NCI-H1105 (cell line): ENCODE measurements at places on chromosomes 5 and 9.

DNA sequence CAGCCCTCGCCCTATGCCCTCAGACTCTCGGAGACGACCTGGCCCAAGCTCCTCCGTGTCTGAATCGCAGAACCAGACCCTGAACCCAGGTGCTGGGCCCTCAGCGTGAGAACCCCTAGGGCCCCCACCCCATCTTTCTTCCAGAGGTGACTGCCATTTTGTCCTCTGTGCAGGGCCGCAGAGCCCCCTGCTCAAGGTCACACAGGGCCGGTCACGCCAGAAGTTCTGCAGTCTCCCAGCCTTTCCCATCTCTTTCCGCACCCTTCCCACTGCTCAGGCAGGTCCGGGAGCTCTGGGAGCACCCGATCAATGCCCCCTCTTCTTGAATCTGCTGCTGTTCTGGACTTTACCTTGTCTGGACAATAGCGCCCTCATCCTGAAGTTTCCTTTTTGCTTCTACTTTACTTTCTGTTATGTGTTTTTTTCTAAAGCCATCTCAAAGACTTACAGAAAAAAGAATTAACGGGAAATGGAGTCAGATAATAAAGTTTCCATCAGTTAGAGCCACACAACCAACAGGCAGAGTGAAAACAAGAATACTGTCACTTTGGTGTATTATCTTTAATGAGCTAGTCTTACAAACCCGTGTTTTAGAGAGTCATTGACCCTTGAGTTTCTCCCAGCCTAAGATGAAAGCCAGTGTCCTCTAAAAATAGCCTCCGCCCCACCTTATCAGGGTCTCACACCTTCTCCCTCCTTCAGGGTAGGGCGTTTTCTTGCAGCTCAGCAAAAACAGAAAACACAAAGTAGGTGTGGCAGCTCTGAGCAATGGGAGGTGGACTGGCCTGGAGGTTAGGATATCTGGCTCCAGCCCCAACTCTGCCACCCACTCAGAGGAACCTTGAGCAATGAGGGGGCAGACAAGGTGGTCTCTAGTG, 1.8 kb downstream of the TMOD1 start:
- no peak for DNase-seq

GRCh38 chr9:10875752-10876151, 262.9 kb upstream of the PTPRD start:
- no peak for DNase-seq

DNA sequence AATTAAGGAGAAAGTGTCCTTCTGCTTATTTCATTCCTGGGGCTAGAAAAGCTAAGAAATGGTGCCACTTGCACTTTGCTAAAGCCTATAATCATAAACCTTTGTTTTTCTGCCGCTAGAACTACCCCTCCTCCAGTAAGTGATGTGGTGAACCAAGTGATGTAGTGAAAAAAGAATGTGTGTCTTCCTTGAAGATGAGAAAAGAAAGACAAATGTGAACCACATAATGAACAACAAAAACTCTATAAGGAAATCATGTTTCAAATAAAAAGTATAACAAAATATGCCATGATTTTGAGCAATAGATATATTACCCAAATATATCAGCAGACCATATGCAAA, 179.0 kb upstream of the SGCD start:
- DNase-seq, result no peak

DNA sequence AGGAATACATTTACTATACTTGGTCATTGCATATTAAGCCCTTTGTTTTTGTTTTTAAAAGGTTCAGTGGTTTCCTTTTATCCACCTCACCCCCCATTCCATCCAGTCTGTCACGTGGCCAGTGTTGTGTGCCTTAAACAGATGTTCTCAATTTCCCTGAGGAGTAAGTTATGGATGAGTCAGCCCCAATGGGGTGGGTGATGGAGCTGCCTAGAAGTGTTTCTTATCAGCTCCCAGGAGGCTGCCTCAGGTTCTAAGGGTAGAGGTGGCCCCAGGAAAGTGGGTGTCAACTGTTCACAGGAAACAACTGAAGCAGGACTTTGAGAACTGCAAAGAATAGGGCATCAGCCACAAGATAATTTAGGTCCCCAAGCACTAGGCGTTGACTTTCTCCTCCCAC, 41.1 kb downstream of the ACTBL2 start:
- no peak for DNase-seq

DNA sequence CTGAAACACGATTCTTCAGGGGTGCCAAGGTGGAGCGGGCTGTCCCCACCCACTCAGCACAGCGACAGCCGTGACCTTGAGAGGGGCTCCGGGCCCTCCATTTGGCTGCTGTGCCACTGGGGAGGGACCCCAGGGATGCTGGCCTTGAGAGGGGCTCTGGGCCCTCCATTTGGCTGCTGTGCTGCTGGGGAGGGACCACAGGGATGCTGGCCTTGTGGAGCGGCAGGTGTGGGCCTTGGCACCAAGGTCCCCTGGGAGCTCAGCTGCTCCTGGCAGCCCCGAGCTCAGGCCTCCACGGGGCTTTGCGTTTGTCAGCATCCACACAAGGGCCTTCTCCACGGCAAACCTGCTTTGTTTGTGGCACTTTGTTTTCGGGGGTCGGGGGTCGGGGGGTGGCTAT, 137.6 kb upstream of the LPCAT1 start:
- no peak for DNase-seq

DNA sequence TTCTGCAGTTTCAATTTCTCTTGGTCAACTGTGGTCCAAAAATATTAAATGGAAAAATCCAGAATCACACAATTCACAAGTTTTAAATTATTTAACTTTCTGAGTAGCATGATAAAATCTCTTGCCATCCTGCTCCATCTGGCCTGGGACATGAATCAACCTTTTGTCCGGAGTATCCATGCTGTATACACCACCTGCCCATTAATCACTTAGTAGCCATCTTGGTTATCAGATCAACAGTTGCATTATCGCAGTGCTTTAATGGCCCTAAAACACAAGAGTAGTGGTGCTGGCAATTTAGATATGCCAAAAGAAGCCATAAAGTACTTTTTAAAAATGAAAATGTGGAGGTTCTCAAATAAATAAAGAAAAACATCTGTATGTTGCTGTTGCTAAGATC, 25.3 kb downstream of the EFCAB9 start:
- no peak for DNase-seq

GRCh38 chr5:172553903-172554302, 87.2 kb upstream of the NEURL1B start:
- DNase-seq, result no peak

- DNase-seq, result no peak
Observed at GRCh38 chr9:113705306-113705927, 170.7 kb upstream of the ZNF618 start.

DNA sequence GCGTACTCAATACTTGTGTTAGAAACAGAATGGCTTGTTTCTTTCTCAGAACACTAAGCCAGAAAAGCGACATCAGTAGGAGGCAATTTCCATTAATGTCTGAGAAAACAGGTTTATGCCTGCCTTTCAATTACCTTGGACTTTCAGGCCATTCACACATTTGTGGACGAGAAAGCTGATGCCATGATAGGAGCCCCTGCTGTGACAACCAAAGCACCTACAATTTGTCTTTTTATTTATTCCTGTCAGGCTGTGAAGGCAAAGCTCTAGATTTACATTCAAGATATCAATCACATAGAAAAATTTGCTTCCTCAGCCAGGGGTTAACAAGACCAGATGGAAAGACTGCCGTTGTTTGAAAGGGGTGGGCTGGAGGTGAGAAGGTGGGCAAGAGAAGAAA, 76.2 kb downstream of the C7 start:
- no peak for DNase-seq
